Sciatic nerve (tissue), 2 donors: ENCODE measurements at places on chromosomes 5 and 9.

DNA sequence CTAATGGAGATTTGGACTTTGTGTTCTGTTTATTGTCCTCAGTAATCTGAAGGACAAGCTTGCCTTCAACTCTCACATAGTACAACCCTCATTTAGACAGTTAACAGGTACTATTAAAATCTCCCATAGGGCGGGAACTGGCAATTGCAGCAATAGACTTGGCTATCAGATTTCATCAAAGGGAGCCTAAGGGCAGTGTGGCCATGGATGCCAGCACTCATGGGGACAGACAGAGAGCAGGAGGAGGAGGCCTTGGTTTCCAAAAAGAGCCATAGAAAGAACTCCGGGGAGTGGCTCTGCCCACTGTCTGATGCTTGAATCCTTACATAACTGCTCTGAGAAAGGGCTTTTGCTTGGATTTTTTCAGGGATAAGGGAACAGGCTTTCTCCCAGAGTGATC, 6.8 kb downstream of the SLC36A1 start:
- DNase-seq: no peak

DNA sequence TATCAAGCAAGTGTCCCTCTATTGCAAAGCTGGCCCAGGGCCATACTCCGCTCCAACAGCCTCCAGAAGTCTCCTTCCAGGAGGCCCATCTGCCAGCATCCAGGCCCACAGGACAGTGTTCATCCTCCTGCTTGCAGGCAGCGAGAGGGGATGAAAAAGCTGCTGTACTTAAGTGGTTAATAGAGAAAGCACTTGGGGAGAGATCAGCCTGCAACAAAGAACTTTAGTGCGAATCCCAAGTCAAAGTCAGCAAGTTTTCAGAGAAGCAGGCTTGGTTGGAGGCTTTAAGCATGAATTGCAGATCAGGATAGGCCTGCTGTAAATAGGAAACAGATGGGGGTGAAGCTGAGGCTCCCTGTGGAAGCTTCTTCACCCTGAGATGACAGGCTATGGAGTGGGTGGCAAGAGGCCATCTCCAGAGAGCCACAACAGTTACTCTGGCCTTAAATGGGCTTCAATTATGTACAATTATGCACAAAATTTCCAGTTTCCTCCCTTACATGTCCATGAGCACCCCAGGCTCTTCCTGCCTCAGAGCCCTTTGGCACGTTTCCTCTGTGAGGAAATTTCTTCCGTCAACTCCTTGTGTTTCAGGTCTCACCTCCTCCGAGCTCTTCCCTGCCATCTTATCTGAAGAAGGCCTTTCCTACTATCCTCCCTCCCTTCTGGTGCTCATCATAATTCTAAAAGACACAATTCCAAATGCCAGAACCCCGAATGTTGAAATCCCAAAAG, 98.0 kb upstream of the NR3C1 start:
- no peak for DNase-seq

- no peak for DNase-seq
These were observed 98.4 kb downstream of the SCAMP1 start for GRCh38 chr5:78458843-78459242.

DNA sequence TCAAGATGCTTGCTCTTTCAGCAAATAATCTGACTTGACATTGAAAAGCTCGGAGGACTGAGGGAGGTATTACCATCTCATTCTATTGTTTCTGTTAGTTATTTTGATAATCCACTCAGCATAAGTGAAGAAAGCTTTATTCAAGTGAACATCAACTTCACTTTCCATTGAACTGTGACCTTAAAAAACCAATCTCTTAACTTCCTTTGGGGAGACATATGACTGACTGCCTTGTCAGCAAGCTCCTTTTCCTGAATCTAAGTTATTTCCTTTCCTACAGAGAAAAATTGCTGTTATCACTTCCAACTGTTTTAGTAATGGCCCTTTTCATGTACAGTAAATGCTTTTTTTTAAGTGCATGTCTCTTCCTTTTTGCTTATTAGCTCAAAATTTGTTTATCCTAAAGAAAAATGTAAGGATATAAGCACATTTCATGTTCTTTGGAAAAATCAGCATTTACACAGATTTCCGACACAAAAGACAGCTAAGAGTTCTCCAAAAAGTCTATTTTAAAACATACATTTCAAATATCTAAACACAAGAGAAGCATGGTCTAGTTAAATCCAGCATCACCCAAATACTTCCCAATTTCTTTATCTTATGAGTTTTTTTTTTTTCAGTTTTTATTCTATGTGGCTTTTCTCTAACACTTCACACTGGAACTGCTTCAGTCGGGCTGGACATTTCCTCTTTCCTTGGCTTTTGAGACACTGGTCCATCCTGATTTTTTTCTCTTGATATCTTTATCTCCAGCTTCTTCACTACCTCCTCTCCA, 117.9 kb upstream of the DAB2 start:
- no peak for DNase-seq

- no peak for DNase-seq
These were observed 39.6 kb downstream of the ZNF608 start for GRCh38 chr5:124706729-124707361.

GRCh38 chr5:180523629-180524466, 29.7 kb downstream of the CNOT6 start:
- DNase-seq: no peak

GRCh38 chr9:129619787-129620668, 873 bp downstream of the C9orf50 start:
- no peak for DNase-seq

DNA sequence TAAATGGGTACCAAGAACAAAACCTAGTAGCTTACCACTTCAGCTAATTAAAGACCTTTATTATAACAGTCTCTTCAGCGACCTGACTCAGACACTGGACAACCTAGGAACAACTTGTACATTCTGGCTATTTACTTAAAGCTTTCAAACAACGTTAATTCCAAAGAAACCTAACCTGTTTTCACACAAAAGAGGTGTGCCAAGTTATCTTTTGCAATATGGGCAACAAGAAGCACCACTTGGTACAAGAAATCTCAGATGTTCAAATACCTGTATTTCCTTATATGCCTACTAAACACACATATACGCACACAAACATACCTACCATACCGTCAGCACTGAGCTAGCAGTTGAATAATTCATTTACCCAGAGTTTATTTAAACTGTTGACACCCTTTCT, 23.0 kb downstream of the RNF145 start:
- DNase-seq: no peak

DNA sequence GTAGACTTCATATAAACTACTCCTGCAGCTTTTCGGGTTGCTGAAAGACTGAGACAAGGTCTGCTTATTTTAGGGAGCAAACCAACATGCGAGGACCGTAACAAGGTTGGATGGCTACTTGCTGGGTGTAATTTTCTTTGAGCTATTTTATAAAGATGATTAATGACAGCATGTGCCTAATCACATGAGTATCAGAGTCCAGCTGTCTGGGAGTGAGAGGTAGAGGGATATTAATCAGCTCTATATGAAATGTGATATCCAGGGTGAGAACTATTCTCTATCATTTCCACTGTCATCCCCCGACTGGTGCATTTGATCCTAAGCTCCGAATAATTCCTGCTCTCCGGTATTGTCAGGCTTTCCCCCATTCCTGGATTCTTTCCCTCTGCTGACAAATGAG, 193.8 kb upstream of the HMHB1 start:
- no peak for DNase-seq

- DNase-seq: no peak
These were observed 7.7 kb upstream of the NFIB start for GRCh38 chr9:14321517-14322130.

GRCh38 chr9:121153642-121154041, 48.0 kb downstream of the RAB14 start:
- no peak for DNase-seq

DNA sequence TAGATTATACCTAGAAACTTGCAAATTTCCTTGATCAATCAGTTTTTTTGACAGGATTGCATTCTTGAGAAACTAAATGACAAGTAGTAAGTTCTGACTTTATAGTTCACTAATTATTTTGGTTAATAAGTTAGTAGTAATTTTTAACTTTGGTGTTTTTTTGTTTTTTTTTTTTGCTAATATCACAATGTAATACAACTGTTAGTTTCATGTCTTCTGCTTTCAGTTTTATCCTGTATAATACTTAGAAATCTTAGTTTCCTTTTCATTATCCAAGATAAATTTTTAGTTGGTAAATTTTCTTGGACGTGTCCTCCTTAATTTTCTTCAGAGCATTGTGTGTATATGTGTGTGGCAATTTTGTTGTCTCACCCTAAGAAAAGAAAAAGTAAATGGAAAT, 57.8 kb downstream of the CWC27 start:
- DNase-seq: no peak

- no peak for DNase-seq
These were observed 413 bp upstream of the OXCT1 start for GRCh38 chr5:41870627-41871048.

DNA sequence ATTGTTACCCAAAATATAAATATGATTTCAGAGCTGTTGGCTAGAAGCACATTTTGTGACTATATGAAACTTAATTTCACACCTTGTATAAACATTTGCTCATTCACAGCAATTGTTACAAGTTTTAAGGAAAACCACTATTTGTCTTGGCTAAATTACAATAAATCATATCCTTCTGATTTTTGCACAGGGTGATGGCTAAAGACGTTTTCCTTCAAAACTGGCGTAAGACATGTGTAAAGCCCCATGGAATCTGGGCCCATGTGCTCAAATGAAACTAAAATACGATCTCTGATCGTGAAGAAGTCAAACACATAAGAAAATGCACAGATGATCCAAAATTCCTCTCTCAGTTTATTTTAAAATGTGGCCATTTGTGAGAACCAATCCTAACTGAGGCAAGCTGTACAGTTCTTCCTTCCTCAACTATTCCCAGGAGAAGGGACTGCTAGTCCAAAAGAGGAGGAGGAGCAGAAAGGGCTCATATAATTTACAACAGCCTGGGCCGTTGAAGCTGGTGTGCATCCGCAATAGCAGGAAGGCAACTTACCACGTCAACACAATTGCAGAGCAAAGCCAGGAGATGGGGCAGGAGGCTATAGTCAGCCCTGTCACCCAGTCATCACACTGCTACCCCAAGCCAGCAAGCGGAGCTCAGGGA, 98.4 kb downstream of the MED27 start:
- DNase-seq: no peak

GRCh38 chr5:148145916-148146315, 22.4 kb upstream of the SPINK14 start:
- no peak for DNase-seq

GRCh38 chr5:41043109-41043747, 27.9 kb downstream of the MROH2B start:
- DNase-seq: no peak

GRCh38 chr5:177997319-177997670, 1.3 kb upstream of the PROP1 start:
- no peak for DNase-seq

DNA sequence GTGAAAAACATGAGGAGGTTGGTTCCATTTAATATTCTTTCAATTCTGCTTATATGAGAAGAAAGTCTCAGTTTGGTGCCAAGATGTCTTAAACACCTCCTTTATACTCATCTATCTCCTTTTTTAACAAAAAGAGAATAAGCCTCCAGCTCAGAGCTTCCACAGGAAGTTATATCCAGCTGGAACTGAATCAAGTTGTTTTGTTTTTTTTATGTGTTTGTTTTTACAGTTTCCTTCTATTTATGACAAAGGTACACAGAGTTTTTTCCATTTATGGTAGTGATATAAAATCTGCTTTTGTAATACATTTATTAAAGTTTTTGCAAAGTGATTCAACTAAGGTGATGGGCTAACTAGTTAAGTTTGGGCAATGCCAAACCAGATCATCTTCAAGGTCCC, 10.4 kb downstream of the SPARC start:
- DNase-seq: no peak

DNA sequence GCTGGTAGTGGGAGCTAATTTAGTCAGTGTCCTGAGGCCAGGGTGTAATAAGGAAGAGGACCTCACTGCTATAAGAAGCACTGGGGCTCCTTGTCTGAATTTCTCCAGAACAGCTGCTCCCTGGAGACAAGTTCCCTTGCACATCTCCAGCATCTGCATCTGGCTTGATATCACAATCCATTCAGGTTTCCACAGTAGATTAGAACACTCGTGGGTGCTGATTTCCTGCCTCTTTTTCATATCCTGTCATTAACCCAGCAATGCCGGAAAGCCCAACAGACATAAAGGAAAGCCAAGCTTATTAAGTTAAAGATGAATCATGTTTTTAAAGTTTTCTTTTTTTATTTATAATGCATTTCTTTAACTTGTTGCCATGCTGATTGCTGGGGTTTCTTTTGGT, 232.3 kb upstream of the WWC1 start:
- DNase-seq: no peak

DNA sequence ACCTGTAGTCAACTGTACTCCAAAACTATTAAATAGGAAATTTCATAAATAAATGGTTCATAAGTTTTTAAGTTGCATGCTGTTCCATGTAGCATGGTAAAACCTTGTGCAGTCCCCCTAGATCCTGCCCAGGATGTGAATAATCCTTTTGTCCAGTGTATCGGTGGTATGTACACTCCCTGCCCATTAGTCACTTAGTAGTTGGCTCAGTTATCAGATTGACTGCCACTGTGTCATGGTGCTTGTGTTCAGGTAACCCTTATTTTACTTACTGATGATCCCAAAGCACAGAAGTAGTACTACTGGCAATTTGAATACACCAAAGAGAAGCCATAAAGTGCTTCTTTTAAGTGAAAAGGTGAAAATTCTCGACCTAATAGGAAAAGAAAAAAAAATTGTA, 134.2 kb downstream of the RNF180 start:
- DNase-seq: no peak

DNA sequence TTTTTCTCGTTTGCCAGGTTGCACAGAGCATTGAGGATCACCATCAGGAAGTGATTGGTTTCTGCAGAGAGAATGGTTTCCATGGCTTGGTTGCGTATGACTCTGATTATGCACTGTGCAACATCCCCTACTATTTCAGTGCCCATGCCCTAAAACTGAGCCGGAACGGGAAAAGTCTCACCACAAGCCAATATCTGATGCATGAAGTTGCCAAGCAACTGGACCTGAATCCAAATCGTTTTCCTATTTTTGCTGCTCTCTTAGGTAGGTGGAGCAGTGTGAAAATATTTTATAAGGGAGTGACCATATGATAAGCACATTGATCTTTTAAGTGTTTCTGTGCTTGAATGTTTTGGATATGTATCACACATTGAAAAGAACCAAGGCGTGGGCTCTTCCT, 17.7 kb upstream of the FAM120AOS start:
- no peak for DNase-seq

DNA sequence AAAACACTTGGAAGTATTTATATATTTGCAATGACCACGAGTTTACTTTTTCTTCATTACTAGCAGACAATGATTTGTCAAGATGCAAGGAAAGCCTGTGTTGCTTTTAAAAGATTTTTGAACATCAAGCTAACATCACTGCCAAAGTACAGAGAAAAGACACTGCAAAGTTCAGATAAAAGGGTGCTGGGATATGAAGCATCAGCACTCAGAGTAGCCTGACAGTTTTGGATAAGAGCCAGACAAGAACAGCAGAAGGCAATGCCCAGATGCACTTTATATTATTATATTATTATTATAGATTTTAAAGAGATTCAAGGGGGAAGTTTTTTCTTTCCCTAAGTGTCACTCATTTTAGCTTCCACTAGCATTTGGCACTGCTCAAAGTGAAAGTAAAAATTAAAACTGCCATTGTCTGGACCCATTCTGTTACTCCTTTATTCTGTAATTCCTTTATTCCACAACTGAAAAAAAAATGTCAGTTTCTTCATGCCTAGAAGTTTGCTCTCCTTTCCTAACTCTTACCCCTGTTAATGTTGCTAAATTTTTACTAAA, 240.6 kb downstream of the EFNA5 start:
- DNase-seq: no peak

- DNase-seq: no peak
These were observed 1.4 kb downstream of the NEURL1B start for GRCh38 chr5:172642486-172642885.

- DNase-seq: no peak
These were observed 349.1 kb downstream of the TMEM232 start for GRCh38 chr5:110377361-110377760.

GRCh38 chr9:89475891-89476440, 21.9 kb downstream of the SEMA4D start:
- DNase-seq: no peak
